Activated CD4-positive, CD25-positive, alpha-beta regulatory T cell (primary cell): ENCODE measurements at places on chromosomes 11 and 22.

DNA sequence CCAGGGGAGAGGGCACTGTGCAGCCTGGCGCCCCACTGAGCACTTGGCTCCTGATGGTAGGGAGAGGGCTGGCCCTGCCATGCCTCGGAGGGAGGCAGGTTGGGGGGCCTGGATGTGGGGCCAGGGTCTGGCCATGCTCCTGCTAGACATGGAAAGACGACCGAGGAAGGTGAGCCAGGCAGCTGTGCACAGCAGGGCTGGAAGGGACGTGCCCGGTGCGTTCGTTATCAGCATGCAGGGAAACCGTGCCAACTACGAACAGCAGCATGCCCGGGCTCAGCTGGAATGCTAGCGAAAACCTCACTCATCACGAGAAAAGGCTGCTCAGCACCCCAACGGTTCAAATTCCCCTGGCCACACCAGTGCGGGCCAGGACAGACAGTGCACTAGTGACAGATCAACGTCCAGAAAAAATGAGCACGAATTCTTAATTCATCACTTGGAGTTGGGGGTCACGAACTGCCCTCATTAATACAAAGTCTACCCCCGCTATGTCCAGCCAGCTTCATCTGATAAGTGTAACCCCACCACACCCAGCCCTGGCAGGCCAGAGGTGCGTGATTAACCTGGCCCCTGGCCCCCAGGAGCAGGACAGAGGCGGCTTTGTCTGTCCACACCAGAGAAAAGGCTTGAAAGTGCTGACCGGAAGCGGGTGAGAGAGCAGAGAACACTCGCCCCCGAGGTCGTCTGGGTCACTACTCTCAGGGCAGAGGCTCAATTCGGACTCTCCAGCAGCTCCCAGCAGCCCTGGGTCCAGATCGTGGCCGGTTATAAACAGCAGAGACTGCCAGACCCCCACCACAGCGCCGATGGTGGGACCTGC, 84.2 kb downstream of the CELSR1 start:
- DNase-seq = no peak

DNA sequence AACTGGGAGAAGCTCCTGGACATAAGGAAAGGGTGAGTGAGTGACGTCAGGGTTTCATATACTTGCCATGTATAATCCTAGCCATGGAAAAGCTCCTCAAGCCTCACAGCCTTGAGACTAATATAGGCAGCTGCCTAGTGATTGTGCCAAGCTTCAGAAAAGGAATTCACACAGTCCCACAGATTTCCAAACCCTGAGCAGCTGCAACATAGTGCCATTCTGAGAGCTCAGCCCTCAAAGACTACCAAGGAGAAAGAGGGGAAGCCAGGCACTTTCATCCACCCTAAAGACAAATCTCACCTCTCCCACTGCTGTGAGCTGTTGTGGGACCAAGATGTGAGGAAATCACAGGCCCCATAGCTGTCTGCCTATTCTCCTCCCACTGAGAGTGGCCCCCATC, 707.9 kb upstream of the ANO5 start:
- DNase-seq = no peak

DNA sequence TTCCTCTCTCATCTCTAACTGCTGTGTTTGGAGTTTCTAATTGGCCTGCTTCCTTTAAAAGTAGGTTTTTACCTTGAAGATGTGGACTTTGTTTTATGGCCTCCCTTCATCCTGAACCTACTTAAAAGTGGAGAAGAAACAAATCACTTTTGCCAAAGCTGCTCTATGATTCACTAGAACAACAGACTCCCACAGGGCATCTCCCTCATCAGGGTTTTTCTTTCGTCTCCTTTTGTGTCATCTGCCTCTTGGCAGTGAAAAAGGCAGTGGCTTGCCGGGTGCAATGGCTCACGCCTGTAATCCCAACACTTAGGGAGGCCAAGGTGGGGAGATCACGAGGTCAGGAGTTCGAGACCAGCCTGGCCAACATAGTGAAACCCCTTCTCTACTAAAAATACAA, 186.6 kb upstream of the MTNR1B start:
- DNase-seq = no peak

GRCh38 chr11:70660059-70660888, 261.9 kb downstream of the CTTN start:
- DNase-seq = no peak

DNA sequence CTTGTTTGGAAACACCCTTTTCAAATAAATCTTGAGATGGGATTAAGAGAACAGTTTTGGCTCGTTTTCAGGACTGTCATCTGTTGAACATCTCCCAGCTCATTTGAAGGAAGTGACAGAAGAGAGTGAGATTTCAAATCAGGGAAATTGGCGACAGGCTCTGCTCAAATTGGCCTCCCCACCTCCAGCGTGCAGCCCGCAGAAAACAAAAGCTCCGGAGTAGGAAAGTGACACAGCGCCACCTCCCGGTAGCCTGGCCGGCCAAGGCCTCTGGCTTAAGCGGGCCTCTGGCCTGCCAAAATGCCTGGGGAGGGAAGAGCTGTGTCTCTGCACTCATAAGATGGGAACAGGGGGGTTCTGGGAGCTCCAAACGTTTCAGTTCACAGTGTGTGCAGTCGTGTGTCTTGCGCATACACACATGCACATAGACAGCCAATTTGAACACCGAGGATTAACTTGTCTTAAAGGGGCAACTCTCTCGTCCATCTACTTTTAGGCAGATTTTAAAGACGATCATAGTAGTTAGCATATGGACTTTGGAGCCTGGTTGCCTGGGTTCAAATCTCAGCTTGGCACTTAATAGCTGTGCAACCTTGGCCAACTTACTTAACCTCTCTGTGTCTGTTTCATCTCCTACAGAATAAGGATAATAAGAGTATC, 132.7 kb upstream of the RCN1 start:
- peak; percentile 6 for DNase-seq

- no peak for DNase-seq
These were observed 116.7 kb downstream of the RBFOX2 start for GRCh38 chr22:35911877-35912276.

DNA sequence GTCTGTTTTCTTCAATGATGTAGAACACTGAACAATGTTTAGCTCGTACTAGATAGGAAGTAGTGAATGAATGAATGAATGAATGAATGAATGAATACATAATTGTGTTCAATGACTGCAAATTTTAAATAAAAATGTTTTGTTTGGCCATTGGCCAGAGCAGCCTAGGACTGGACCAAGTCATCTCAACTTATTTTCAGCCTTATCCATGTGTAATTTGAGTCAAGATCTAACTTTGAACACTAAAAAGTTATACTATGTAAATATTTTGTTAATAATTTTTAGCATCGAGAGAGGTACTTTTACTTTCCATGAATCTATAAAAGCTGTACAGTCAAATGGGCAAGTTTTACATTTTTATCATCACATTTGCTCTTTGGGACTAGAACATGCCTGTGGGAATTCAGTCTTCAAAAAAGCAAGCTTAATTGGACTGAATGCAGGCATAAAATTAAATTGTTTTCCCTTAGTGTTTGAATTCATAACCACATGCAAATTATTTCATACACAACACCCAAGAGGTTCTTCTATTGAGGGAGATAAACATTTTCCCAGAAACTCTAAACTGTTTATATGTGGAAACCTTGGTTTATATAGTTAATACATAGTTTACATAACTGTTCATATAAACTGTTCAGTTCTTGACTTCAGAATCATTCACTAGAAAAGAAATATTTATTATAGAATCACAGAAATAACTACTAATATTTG, 222.1 kb upstream of the ANO3 start:
- DNase-seq = no peak

GRCh38 chr22:48566741-48567140, 1260.9 kb downstream of the BRD1 start:
- DNase-seq = no peak

- no peak for DNase-seq
These were observed 21.0 kb downstream of the PARVB start for GRCh38 chr22:44045145-44045544.

DNA sequence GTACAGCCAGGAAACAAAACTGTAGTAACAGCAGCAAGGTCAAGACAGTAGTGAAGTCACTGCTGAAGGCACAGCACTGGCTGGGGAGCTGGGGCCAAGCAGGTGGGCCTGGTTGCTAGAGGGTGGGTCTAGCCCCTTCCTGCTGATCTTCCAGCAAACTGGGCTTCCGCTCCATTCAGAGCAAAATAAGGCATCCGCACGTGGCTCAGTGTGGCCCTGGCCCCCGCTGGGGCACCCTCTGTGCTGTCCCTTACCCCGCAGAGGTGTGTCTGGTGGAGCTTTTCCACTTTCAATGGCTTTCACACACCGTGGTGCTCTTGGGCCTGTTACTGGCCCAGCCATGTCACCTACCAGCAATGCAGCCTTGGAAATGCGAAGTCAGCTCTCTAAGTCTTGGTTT, 162.4 kb upstream of the B3GAT1 start:
- DNase-seq = no peak

DNA sequence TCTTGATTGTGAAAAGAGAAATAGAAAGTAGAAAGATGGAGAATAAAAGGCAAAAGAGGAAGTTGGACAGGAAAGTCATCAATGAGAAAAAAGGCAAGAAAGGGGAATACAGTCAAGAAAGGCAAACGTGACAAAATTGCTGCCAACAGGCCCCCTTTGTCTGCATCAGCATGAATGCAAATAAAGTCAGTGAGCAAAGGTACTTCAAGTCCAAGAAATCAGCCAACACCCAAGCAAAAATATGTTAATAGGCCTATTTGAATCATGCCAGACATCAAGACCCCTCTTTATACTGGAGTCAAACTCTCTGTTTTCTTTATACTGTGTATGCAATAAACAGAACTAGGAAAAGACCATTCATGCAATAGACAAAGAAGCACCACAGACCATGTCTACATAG, 34.3 kb downstream of the GUCY1A2 start:
- DNase-seq = no peak

DNA sequence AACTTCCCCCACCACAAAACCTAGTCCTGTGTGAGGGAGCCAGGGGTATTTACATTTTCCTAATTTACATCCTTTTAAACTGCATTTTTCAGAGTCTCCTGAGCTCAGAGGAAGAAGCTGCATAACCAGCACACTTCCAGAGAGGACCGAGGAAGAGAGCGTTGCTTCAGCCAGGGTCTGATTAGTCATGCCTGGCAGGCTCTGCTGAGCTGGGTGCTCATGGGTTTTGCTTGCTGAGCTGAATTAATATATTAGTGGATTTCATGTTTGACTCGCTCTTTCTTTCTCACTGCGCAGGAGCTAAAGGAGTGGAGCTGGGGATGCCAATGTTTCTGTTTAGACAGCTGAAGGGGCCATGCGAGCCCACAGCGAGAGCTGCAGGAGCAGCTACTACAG, 539.3 kb upstream of the B3GAT1 start:
- DNase-seq = no peak

GRCh38 chr22:45865561-45866125, 111.3 kb downstream of the WNT7B start:
- no peak for DNase-seq

- DNase-seq = no peak
These were observed 337.0 kb downstream of the SHANK2 start for GRCh38 chr11:70915158-70915985.

GRCh38 chr11:61742391-61742790, 10.0 kb upstream of the MYRF start:
- DNase-seq = no peak

GRCh38 chr22:41931701-41932269, 5.2 kb upstream of the TNFRSF13C start:
- no peak for DNase-seq

- no peak for DNase-seq
These were observed 53.7 kb upstream of the ATXN10 start for GRCh38 chr22:45617948-45618347.

DNA sequence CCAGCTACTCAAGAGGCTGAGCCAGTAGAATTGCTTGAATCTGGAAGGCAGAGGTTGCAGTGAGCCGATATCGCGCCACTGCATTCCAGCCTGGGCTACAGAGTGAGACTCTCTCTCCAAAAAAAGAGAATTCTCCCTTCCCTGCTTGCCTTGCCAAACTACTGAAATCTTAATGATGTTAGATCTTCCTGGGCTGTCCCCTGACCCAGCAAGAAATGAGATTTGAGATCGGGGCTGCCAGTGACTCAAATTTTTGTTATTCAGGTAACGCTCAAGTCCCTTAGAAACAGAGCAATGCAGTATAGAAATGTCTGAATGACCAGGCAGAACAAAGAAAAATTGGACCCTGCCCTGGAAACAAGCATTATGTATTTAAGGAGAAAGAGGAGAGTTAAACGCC, 4.0 kb upstream of the RBFOX2 start:
- no peak for DNase-seq

- DNase-seq = no peak
These were observed 33.7 kb upstream of the PRR5 start for GRCh38 chr22:44668190-44668885.

DNA sequence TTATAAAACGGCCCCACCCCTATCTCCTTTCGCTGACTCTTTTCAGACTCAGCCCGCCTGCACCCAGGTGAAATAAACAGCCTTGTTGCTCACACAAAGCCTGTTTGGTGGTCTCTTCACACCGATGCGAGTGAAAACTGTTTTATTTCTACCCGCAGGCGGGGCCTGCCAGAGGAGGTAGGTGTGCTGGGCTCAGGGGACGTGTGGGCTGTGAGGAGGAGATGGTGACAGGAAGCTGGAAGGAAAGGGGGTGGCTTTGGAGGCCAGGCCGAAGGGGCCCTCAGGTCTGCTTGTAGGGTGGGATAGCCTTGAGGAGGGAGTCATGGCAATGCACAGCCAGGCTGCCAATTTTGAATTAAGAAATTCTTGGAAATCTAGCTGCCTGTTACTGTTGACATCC, 21.3 kb upstream of the KRTAP5-7 start:
- no peak for DNase-seq

GRCh38 chr11:72598906-72599305, 75.3 kb downstream of the PDE2A start:
- no peak for DNase-seq

- DNase-seq = no peak
These were observed 50.7 kb upstream of the SPATA19 start for GRCh38 chr11:133896028-133896427.

DNA sequence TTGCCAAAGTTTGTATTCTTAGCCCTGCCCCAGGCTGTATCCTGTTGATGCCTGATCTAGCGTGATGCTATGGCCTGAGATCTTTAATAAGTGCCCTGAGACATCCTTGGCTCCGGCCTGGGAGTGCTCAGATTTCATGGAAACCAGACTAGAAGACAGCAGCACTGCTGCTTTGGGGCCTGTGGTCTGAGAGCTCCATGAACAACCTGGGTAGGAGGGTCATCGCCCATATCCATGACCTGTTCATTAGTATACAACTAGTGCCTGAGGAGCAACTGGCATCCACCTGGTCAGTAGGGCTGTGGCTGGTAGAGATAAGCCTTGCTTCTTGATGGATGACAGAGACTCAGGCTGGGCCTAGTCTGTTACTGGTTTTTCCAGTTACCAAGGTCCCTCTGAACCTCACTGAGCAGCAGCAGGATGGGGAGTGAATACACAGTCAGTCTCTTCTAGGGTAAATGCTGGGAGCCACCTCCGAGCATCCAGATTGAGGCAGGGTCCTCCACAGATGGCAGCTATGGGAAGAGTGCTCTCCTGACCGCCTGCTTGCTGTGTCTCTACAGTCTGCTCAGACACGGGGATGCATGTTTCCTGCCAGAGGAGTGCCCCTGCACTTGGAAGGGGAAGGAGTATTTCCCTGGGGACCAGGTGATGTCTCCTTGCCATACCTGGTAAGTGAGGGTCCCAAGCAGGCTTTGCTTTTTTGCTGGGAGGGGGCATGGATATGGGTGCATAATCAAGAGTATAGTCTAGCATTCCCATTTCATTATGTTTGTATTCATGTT, 39.0 kb downstream of the OTOG start:
- DNase-seq = no peak

GRCh38 chr11:114290503-114291235, 5.5 kb upstream of the NNMT start:
- no peak for DNase-seq

- no peak for DNase-seq
These were observed 5.0 kb downstream of the ARHGAP42 start for GRCh38 chr11:100691896-100692653.

- no peak for DNase-seq
These were observed 2.3 kb upstream of the FXYD2 start for GRCh38 chr11:117826832-117827231.
